ENCODE measurements at places on chromosomes 2 and 18. TPM values are rescaled to one million over a fixed set of nuclear protein-coding genes. Genes with fewer than 3 reads are reported as not detected.

Gene RUFY4
- total RNA-seq: not detected

Gene NEUROD1
- not detected for total RNA-seq

Gene PDE11A
- 2.3 TPM for total RNA-seq

- no peak for DNase-seq
Observed at GRCh38 chr2:188785061-188785460, 189.1 kb upstream of the COL3A1 start.

DNA sequence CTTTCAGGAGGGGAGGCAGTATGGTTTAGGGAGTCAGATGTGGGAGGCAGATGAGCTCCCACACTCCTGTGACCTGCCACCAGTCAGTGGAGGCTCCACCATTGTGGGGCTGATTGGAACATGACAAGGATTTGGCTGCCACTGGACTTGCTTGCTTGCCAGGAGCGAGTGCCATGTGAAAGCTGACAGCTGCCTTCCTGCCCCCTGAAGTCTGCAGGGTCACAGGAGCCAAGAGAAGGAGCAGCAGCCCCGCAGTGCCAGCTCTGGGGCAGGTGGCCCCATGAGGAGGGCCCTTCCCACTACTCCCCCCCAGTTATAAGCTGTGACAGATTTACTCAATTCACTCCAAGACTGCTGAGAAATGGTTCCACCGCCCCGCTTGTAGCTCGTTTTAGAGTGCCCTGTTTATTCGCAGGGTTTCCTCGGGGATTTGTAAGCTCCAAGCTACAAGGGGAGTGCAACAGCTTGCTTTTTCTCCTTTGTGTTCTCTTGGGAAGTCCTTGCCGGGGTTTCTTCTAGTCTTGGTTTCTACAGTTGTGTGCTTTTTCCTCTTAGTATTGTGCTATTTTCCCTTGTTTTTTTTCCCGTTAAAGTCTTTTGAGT, 414.3 kb downstream of the MEIS1 start:
- DNase-seq: no peak

GRCh38 chr2:190185380-190185779, 122.9 kb upstream of the MSTN start:
- no peak for DNase-seq

- DNase-seq: no peak
Observed at GRCh38 chr2:37896319-37896718, 28.8 kb upstream of the RMDN2 start.

DNA sequence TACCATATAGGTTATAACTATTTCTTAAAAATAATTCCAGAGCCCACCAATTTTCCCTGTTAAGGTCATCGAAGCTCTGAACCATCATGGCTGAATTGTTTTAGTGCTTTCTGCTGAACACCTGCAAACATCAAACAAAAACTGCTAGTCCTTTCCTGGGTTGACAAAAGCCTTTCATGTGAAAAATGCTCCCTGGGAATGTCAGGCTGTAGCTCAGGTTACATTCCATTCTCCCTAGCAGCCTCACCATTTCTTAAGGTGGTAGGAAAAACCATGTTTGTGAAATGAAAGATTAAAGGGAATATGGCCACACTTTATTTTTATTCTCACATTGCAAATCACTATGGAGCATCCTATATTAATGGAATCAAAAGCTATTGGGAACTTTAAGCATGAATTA, 5.7 kb downstream of the TCF4 start:
- no peak for DNase-seq

- no peak for DNase-seq
Observed at GRCh38 chr2:66370824-66371223, 64.1 kb upstream of the MEIS1 start.
